ENCODE measurements at places on chromosomes 2 and 18. TPM values are rescaled to one million over a fixed set of nuclear protein-coding genes. Genes with fewer than 3 reads are reported as not detected.

MRO gene
- 4.6 TPM for total RNA-seq

ANKRD62 gene
- not detected for total RNA-seq

ATOH8 gene
- 29.1 TPM for total RNA-seq

ST8SIA3 gene
- total RNA-seq = not detected

IL18R1 gene
- 1.0 TPM for total RNA-seq

GCG gene
- not detected for total RNA-seq

LINC00305 gene
- total RNA-seq = not detected

TDRD15 gene
- not detected for total RNA-seq

CXCR4 gene
- total RNA-seq = 3.1 TPM

CTDSP1 gene
- total RNA-seq = 101 TPM

PLGLB2 gene
- total RNA-seq = 2.0 TPM

SCYGR4 gene
- total RNA-seq = not detected
